NCI-H748 treated with DMSO at 0.1 percent for 48 hours (cell line): ENCODE measurements at places on chromosomes 4 and X.

DNA sequence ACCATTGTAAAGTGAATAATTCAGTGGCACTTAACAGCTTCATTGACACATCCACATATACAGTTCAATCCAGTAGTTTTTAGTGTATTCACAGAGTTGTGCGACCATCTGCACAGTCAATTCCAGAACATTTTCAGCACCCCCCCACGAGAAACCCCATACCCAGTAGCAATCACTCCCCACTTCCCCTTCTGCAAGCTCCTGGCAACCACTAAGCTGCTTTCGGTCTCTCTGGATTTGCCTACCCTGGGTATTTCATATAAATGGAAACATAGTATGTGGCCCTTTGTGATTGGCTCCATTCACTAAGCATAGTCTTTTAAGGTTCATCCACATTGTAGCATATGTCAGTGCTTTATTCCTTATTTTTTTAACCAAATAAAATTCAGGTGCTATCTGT is 10.0 kb downstream of the MSL3 start:
- DNase-seq = no peak

DNA sequence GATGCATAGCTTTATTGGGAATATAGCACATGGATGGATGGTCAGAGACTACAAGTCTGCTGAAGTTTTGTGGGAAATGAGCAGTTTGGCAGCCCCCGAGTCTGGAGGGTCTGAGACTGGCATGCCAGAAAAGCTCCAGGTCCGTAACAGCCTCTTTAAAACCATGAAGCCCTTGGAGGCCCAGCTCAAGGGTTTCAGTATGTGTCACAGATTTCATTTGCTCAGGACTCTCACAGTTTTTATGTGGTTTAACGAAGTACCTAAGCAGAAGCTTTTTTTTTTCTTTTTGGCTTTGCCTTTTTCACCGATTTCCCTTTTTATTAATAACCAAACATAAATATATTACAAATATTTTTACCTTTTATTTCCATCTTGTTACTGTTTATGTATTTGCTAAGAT is 30.6 kb upstream of the TMEM184C start:
- no peak for DNase-seq

- DNase-seq = no peak
Observed at GRCh38 chrX:24498181-24498580, 33.1 kb downstream of the PDK3 start.

GRCh38 chr4:107977966-107978705 is 11.6 kb upstream of the HADH start:
- no peak for DNase-seq

DNA sequence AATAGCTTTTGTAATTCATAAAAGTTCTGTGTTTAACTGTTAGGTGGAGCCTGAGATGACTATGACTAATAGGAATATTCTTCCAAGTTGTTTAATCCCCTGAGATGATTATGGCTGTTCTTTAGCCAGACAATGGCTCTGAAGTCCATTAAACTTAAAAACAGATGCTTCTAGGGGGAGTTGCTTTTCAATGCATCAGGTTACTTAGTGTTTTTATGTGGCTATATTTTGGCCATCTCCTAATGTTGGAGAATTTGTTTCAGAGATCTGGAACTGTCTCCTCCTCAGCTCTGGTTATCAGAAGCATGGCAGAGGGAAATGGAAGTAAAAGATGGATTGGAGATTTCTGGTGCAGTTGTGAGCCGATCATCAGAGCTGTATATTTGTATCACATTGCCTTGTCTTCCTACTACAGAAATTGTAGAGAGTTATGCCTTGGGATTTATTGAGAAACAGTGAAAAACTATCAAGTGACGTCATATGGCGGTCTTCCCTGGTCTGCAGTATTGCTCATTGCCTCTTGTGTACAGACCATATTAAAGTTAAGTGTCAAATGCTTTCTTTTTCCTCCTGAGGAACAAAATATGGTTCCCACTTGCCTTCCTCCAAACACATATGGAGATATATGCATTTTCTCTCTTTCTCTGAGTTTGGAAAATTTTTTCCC is 29.8 kb downstream of the SGMS2 start:
- no peak for DNase-seq

DNA sequence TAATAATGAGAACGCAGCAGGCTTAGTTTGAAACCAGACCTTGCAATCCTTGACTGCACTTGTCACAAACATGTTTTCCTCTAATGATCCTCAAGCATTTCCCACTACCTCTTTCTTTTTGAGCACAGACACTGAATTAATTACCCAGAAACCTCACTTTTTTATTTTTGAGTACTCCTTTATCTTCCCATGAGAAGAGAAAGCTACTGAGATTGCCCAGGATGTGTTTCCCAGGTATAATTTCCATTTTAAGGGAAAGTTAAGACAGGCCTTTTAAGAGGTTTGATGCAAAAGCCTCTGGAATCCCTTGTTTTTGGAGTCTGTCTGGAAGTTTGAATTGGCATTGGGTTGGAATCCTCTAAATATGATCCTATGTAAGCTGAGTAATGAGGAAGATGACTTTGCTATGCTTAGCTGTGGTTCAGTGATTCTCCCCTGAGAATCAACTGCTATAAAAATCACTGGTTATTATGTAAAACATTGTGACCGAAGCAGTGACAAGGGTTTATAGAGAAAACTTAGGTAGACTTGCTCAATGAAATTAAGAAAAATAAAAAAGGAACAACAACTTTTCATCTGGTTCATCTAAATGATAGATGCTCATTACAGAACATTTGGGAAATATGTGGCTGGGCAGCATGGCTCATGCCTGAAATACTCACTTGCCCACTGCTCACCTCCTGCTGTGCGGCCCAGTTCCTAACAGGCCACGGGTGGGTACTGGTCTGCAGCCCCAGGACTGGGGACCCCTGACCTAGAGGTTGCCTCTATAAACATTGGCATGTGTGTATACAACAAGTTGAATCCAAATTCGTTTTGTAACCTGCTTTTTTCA is 10.8 kb upstream of the RHOH start:
- DNase-seq = no peak

GRCh38 chrX:150975655-150976390 is 7.3 kb upstream of the HMGB3 start:
- no peak for DNase-seq

GRCh38 chr4:28675582-28675981 is 1814.9 kb downstream of the STIM2 start:
- no peak for DNase-seq

DNA sequence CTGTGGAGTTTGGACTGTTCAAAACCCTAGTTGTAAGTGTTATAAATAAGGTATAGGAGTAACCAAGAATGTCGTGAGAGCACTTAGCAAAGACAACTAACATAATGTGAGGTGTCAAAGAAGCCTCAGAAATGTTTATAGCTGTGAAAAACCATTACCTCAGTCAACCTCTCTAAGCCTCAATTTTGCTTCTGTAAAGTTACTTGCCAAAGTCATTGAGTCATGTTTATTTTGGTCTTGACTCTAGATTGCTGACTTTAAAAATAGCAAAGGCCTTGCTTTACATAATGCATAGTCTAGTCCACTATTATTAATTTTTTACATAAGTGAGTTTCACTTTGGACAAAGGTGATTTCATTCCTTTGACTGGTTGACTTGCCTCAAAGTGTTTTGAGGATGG is 257.6 kb upstream of the CXXC4 start:
- DNase-seq = no peak

DNA sequence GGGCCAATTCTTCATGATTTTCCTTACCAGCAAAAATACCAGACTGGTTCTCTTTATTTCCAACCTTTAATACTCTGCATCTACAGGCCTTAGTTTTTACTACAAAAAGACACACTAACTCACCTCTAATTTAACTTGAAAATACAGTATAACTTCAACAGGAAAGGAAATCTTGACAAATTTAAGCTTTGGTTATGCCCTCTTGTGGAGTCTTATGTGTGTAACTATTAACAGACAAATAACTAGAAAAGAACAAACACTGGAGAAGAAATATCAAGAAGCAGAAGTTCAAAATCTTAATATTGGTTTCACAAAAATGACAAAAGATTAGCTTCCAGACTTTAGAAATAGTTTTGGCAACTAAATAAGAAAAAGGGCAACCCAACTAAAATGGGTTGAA is 33.0 kb downstream of the PPA2 start:
- DNase-seq = no peak

- DNase-seq = no peak
Observed at GRCh38 chrX:20498851-20499635, 232.3 kb upstream of the RPS6KA3 start.

DNA sequence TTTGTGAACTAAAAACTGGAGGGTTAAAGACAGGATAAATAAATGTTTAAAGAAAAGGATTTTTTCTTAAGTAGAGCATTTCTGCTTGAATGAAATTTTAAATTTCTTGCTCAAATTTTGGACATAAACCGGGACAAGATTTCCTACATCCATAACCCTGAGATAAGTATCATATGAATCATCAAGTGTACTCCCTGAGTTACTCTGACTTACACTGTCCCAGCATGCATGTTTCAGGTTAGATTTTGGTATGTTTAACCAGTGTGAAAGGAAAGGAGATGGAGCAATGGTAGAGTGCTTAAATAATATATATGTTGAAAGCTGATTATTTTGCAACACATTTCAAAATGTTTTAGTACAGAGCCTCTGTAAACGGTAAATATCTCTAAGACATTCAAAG is 175.2 kb downstream of the ADGRL3 start:
- no peak for DNase-seq

DNA sequence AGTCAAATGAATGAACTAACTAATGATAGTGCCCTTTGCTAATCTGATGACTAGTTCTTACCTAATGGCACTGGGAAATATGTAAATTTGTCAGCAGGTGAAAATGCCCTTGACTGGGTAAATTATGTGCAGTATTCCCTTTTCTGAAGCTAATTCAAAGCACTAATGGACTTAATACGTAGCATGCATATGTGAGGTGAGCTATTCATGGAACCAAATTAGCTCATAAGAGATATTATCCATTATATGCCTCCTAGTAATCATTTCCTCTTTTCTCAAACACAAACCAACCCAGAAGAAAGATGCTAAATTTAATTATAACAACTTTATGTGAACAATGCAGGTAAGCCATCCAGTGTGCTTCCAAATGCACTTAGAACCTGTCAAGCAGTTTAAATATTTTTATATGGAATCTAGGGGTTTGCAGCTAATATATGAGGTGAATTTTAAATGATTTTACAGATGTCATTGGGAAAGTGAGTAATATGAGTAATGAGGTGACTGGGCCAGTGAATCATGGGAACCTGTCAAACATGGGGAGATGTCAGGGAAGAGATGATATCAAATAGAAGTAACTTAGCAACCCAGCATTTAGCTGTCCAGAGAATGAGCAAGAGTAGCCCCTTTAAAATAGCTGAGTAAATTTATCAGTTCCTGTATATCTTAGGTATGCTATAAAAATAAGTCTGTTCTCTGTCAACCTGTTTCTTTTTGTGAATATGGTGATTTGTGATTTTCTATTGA is 315.0 kb downstream of the AFF2 start:
- no peak for DNase-seq

GRCh38 chrX:131874300-131874699 is 148.8 kb upstream of the STK26 start:
- no peak for DNase-seq

GRCh38 chrX:153547195-153547594 is 29.8 kb downstream of the ATP2B3 start:
- DNase-seq = no peak

DNA sequence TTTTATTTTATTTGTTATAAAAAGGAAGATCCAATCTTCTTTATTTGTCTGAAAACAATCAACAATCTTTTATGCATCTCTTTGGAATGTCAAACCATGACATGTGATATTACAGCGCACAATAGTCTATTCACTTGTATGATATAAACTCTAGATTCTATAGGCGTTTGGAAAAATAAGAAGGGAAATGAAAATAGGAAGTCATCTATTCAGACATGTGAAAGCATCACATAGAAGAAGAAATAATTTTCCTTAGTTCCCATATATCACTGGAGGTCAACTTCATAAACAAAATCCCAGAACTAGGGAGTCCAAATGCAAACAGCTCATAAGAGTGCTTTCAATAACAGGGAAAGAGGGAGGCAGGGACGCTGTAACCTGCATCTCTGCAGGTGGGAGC is 139.5 kb upstream of the RASGEF1B start:
- no peak for DNase-seq

- DNase-seq = no peak
Observed at GRCh38 chr4:16864199-16864598, 34.2 kb downstream of the LDB2 start.

DNA sequence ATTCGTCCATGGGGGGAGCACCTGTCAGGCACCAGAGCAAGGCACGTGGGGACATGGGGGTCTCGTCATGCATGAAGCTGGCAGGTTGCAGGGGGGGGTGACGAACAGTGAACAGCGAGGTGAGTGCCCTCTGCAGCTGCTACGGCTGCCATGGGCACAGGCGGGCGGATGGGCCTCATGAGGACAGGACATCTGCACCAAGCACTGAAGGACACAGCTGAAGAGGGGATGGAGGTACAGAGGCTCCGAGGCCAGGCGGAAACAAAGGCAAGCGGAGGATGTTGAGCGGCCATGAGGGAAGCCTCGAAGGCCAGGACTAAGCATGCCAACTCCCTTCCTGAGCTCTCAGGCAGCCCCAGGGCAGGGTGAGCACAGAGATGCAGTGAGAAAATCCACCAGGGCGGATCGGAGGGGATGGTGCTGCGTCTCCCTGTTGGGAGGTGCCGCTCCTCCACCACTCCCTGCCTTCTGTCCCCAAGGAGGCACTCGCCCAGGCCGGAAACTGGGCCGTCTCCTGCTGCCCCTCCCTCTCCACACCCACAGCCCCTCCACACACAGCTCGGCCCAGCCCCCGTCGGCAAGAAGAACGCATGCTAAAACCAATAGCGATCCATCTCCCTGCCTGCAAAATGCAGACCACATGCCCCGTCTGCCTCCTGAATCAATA is 24.6 kb downstream of the ABLIM2 start:
- DNase-seq = no peak

DNA sequence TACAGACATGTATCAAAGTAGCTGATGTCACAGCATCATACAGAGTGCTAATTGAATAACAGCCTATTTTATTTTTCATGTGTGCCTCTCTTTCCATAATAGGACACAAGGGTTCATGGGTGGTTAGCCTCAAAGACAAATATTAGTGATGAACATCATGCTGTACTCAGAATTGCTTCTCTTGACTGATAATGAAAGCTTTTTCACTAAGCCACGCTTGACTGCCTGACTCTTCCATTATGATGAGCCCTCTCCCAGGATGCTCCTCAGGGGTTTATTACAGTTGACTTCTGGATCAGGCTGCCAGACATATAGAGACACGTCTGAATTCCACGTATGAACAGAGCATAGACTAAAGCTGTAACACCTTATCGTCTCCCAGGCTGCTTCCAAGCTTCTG is 2757.5 kb downstream of the PCDH7 start:
- DNase-seq = no peak
